ENCODE measurements at places on chromosomes 11 and 22.

DNA sequence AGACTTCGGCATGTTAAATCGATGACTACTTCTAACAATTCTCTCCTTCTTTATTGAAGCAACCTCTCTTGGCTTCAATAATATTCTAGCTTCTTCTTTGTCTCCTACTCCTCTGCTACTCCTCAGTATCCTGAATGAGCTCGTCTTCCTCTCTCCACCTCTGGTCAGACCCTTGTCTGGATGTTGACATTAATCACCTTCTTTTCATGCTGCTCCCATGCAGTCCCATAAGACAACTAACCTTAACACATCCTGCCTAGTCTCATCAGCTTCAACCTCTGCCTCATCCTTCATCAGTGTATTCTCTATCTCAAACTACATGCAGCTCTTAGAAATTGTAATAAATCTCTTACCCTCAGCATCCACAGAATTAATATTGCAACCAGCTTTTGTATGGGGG lies 695.6 kb downstream of the CNTN5 start:
- no peak for DNase-seq

DNA sequence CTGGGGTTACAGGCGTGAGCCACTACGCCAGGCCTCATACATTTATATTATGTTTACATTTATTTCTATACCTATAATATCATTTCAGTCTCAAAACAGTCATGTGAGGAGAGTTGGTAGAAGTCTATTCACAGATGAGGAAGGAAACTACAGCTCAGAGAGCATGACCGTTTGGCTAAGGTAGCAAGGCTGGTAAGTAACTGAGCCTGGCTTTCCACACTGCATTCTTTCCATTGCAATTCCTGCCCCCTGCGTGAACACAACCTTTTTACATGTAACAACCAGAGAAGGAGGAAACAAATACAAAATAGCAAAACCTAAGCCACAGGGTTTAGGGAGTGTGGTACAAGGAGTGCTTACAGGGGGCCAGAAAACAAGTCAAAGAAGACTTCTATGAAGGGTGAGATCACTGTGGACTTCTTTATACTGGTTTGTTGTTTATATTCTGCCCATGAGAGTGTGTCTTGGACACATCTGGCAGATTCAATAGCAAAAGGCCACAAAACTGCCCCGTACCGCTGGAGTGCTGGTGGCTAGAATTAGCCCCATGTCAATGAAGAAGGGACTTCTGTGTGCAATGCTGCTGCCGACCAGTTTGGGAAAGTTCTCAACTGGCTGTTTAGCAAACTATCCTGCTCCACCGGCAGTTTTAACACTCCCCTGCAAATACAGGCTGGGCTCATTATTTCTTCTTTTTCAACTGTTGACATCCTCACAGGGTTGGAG lies 19.0 kb downstream of the MICAL3 start:
- DNase-seq: no peak

GRCh38 chr22:31616315-31616980 lies 45.6 kb downstream of the PISD start:
- no peak for DNase-seq

DNA sequence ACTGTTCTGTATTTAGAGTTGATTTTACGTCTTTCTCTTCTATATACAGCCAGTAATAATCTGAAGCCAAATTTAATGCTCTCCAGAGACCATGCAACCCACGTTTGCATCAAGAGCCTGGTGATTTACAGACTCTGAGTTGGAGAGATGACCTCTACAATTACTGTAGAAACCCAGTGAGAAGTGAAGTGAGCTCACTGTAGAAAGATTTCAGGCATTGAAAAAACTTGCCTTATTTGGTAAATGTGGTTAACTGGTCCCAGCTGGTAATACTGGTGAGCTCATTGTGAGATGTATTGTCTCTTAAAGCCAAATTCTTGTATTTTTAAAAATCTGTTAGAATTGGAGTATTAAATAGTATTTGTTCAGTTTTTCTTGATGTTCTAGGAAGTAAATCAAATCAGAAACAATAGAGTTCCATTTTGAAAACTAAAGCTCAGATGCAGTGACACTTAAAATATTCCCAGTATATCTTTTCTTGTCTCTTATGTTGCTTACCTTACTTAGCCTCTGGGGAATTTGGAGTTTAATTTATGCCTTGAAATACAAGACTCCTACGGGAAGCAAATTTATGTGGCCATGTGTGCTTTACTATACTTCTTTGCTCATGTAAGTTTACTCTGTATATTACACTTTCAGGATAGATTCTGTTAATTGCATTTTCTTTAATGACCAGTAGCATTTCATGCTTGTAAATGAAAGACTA lies 189.9 kb downstream of the ARHGAP42 start:
- DNase-seq: no peak

GRCh38 chr22:37413546-37413945 lies 13.7 kb downstream of the ELFN2 start:
- DNase-seq: no peak
